ENCODE measurements at places on chromosomes 5 and 9.

GRCh38 chr9:124880501-124880900, 18.6 kb downstream of the ARPC5L start:
- no peak for DNase-seq

- no peak for DNase-seq
These were observed 225.8 kb downstream of the FANCC start for GRCh38 chr9:95091601-95092261.

GRCh38 chr5:67196537-67197059, at the start of gene CD180:
Gene CD180, minus strand, starts transcription at chr5:67196799. Its CDS starts 158 bp downstream, at chr5:67196641.
- no peak for DNase-seq

DNA sequence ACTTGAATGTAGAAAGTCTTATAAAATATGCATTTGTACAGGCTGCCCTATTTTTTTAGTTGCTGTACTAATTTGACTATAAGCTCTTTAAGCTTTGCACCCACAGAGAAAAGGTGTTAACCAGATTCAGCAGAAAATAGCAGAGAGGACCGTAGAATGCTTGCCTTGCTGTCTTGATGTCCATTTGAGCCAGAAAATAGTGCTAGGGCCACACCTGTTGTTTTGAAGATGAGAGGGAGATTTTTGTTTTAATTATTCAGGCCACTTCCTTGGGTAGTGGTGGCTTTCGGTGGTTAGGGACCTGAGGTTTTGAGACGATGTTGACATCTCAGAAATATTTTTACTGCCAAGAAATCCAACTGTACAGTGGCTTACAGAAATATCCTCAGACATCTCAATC, 196.0 kb downstream of the SPATA31D1 start:
- no peak for DNase-seq

- no peak for DNase-seq
These were observed 199.9 kb downstream of the ADAMTS12 start for GRCh38 chr5:33691856-33692255.

DNA sequence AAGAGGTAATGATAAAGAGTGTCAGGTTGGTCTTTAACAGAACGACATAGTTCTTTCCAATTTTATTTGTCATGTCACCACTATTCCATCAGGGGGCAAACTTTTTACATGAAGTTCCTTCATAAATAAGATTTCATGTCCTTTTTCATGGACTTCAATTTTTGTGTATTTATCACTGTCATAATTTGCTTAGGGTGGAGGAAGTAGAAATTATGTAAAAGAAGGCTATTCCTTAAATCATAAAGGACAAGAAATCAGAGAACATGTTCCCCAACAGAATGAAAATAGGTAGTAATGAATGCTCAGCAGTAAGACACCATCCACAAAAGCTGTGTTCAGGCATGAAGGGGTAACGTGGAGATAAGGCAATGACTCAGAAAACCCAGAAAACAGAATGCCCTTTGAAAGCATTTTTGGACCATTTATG, 72.7 kb downstream of the ZFAND5 start:
- peak; percentile 52 for DNase-seq

- no peak for DNase-seq
These were observed 115.0 kb upstream of the TBC1D2 start for GRCh38 chr9:98370300-98370975.

- DNase-seq: no peak
These were observed at the start of gene LEAP2 for GRCh38 chr5:132873119-132873929. Gene LEAP2, plus strand, starts transcription at chr5:132873668. Its CDS starts 27 bp downstream, at chr5:132873695.

GRCh38 chr9:4226331-4227250, 73.3 kb downstream of the GLIS3 start:
- no peak for DNase-seq

DNA sequence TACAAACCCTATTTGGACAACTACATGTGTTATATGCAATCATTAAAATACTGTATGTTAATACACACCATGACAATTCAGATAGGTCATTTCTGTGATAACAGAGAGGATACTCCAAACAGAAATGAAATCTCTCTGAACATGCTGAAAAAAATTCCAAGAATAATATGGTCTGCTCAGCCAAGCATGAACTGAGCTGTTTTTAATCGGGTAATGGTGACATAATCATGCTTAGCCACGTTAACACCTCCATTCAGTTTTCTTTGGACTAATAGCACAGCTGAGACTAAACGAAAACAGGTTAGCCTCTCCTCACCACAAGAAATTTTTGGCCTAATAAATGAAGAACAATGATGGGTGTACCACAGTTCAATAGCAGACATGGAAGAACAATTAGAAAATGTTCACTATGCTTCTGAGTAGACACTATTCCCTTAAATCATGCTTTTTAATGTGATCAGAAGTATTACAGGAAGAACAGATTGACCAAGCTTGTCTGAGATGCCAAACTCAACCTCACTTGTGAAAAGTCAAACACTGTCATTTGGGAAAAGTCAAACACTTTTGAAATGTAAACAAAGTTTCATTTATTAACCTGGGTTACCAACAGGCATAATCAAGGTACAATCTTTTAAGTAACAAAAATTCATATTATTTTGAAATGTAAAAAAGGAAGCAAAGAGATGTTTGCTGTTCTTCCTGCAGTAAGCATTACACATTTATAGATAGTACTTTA, 19.4 kb downstream of the RAB14 start:
- DNase-seq: no peak

- no peak for DNase-seq
These were observed 170.5 kb downstream of the TLE4 start for GRCh38 chr9:79742110-79742721.

DNA sequence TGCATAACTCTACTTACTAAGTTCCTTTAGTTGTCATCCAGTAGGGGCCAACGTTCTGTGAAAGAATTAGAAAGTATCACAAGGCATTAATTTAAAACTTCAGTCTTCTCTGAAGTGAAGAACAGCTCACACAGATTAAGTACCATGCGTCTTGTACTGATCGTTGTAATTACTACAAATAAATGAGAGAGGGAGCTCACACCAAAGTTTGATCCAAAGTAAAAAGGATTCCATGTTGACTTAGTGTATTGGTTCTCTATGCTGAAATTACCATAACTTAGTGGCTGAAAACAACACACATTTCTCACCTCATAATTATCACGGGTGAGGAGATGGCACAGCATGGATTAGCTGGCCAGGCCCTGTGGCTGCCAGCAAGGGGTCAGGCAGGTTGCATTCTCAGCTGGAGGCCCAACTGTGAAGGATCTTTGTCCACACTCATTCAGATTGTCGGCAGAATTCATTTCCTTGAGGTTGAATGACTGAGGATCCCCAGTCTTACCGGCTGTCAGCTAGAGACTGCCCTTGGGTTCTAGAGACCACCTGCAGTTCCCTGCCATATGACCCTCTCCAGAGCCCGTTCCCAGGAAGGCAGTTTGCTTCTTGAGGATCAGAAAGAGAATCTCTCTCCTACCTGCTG, 169.1 kb downstream of the YTHDC2 start:
- no peak for DNase-seq

DNA sequence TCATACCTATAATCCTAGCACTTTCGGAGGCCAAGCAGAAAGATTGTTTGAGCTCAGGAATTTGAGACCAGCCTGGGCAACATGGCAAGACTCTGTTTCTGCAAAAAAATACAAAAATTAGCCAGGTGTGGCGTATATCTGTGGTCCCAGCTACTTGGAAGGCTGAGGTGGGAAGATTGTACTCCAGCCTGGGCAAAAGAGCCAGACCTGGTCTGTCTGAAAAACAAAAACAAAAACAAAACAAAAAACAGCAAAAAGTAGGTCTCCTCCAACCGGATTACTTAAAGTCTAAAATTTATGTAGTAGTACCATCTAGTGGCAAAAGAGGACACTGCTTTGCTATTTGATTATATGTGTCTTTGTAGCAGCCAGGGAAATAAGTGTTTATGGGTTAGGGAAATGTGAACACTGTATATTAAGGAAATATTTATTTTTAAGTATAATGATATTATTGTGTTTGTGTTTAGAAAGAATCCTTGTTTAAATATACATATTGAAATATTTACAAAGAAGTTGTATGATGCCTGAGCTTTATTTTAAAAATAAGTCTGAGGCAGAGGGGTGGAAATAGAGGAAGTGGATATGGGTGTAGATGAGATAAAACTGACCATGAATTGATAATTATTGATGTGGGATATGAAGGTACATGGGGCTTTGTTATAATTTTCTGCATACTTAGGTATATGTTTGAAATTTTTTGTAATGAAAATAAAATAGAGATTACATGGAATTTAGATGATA, 20.0 kb downstream of the APC start:
- peak; percentile 66 for DNase-seq

DNA sequence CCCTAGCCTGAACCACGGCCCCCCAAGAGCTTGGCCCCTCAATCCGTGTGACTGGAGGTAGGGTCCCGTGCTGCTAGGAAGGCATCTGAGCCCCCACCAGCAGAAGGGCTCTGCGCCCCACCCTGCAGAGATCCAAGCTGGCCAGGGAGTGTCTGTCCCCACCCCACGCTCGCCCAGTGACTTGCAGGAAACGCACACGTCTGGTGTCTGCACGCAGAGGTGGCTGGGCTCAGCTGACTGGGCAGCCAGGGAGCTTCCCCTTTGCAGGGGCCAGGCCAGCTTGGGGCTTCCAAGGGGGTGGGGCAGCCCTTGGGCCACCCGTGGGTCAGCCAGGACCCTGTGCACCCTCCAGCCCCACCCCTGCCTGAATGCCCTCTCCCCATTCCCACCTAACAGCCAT, 24.3 kb downstream of the NOTCH1 start:
- DNase-seq: no peak

DNA sequence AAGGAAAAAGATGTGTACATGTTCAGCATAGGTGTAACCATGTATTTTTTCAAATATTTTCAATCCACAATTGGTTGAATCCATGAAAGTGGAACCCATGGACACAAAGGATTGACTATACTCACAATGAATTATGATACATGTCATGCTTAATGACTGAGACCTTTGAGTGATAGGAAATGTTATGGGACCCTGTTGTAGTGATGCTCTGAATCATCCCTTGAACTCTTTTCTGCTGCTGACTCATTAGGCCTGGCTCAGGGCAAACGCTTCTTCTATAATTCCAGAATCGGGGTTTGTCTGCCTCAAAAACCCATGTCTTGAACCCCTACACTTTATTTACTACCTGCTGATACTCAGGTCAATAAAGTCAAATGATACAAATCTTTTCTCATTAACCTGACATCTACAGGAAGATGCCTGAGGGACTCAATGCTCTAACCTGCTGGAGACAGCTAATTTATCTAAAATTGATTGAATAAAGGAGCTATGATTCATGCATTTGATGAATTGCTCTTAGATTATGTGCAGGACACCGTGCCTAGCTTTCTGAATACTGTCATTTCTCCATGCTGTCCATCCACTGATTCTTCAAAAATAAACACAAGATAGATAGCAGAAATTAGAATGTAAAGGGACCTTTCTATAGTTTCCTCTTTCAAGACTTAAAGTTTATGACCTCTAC, 260.1 kb downstream of the PRELID2 start:
- no peak for DNase-seq

DNA sequence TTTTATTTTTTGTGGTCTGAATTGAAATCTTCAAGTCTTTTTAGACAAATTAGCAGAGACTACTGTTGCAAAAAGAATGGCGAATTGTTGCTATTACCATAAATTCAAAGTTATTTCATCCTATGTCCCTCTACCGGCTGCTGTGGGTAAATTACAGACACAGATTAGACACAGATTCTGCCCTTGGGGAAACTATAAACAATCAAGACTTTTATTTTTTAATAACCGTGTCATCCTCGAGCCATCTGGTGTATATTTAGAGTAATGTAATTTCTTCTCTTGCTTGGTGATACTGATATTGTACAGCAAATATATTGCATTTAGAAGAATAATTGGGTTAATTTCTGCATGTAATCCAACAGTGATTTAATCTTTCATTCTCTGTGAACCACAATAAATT, 228.0 kb upstream of the ADAMTSL1 start:
- no peak for DNase-seq

- no peak for DNase-seq
These were observed 203.7 kb upstream of the NREP start for GRCh38 chr5:111960476-111961215.

DNA sequence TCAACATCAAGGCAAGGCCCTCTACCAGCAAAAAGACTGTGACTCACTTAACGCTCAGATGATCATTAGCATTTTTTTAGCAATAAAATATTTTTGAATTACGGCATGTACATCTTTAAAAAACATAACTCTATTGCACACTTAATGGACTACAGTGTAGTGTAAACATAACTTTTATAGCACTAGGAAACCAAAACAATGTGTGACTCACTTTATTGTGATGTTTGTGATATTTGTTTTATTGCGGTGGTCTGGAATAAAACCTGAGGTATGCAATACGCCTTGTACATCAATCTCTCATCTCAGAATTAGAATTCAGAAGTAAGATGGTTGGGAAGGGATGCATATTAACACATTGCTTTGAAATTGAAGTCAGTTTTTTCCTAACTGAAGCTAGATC, 106.9 kb upstream of the PTCH1 start:
- DNase-seq: no peak

- DNase-seq: no peak
These were observed 73.2 kb upstream of the SLIT3 start for GRCh38 chr5:169374111-169374510.

DNA sequence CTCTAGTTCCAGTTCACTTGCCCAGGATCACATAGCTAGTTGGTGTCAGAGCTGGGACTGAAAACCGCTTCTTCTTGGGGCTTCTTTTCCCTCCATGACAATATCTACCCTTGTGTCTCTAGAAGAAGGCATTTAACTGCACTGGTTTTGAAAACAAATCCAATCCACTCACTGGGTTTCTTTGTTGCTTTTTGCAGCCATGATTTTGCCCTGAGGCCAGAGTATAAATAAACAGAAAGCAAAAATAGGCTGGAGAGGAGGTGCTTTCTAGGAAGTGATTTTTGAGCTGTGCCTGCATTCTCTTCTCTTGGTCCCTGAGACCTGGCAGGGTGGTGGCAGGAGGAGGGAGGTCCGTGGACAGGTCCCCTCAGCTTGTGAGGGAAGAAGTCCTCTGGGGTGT, 6.9 kb upstream of the TRIO start:
- DNase-seq: no peak

- no peak for DNase-seq
These were observed 49.7 kb downstream of the COL23A1 start for GRCh38 chr5:178540526-178540925.

- DNase-seq: no peak
These were observed 161.8 kb downstream of the AUH start for GRCh38 chr9:91199739-91200497.

DNA sequence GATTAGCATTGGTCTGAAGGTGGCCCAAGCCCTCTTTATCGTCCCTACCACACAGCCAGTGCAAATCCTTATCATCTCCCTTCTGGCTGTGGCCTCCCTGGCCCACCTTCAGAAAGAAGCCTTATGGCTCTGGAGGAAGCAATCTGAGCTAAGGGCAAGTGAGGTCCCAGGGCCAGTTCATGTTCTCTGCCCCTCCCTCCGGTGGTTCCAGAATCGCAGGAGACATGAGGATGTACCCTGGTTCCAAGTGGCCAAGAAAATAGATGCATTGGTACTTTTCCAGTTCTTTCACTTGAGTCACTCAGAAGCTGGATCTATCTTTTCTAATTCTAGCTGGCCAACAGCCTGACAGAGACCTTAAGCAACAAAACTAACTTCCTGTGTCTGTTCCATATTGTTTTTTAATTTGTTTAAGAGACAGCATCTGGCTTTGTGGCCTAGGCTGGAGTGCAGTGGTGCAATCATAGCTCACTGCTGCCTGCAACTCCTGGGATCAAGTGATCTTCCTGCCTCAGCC, 60.7 kb downstream of the LHFPL2 start:
- DNase-seq: no peak

GRCh38 chr9:85666086-85666485, 75.7 kb downstream of the AGTPBP1 start:
- DNase-seq: no peak
